ENCODE measurements at places on chromosomes 16 and 17. TPM values are rescaled to one million over a fixed set of nuclear protein-coding genes. Genes with fewer than 3 reads are reported as not detected.

DNA sequence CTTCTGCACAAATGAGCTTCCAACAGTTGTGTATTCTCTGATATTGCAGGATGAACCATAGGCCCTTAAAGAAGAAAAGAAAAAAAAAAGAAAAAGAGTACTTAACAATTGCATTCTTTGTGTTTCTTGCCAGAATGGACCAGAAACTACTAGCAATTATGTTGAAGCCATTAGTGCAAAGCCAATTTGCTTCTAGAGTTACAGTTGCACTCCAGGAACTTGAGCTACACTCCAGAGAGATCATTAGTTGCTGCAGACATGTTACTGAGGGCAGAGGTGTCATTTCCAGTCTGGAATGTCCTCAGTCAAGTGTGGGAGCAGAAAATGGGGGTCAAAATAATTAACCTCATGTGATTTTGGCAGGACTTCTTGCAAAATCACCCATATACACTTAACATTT lies 85.6 kb upstream of the CCL2 start:
- H3K27ac ChIP-seq: no peak overlapping the region
- no peak overlapping the region for H3K4me3 ChIP-seq
- H3K36me3 ChIP-seq: no peaks in the 10 kb centered on the region
- no peaks in the 10 kb centered on the region for H3K27me3 ChIP-seq
- H3K4me1 ChIP-seq: no peaks in the 10 kb centered on the region

Gene SKAP1
- total RNA-seq: not detected

GRCh38 chr16:6122401-6122800 lies 1024.8 kb upstream of the EEF2KMT start:
- no peaks in the 10 kb centered on the region for H3K36me3 ChIP-seq
- H3K27me3 ChIP-seq: no peaks in the 10 kb centered on the region

GRCh38 chr17:48627623-48628521 lies 1.7 kb upstream of the HOXB9 start:
- no peaks in the 10 kb centered on the region for H3K4me1 ChIP-seq
- H3K36me3 ChIP-seq: no peaks in the 10 kb centered on the region
- H3K4me3 ChIP-seq: no peak overlapping the region
- peaks cover 42% of the 10 kb centered on the region for H3K27me3 ChIP-seq
- H3K27ac ChIP-seq: no peak overlapping the region
- no peak for DNase-seq

GRCh38 chr16:20906341-20907255 lies 6.0 kb downstream of the LYRM1 start:
- H3K36me3 ChIP-seq: no peaks in the 10 kb centered on the region
- no peak overlapping the region for H3K4me3 ChIP-seq
- peak overlapping the region; percentile 79 for H3K27ac ChIP-seq
- no peak for DNase-seq

Gene ENPP7
- total RNA-seq: not detected

GRCh38 chr16:14529010-14529669 lies 100.9 kb downstream of the PARN start:
- peaks cover 21% of the 10 kb centered on the region for H3K4me1 ChIP-seq
- peak; percentile 82 for DNase-seq
- no peaks in the 10 kb centered on the region for H3K36me3 ChIP-seq
- no peaks in the 10 kb centered on the region for H3K27me3 ChIP-seq
- no peak overlapping the region for H3K4me3 ChIP-seq
- peak overlapping the region; percentile 2 for H3K27ac ChIP-seq

Gene GAS7
- total RNA-seq: 79.7 TPM

Gene SBK1
- 0.47 TPM for total RNA-seq

DNA sequence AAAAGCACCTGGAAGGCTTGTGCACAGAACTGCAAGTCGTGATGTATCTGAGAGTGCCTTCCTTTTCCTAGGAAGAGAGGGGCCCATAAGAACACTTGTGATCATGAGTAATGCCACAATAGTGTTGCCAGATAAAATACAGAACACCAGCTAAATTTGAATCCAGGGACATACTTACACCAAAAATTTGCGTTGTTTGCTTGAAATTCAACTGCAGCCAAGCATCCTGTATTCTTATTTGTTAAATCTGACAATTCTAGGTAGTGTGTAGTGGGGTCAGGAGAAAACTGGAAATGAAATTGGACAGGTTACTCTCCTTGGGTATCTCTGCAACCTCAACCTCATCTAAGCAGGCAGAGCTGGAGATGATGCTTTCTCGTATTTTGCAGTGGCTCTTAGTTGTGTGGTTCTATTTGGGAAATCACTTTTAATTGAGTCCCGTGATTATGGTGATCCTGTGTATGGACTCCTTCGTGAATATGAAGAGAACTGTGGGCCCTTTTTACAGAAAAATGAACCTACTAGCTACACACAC lies 12.0 kb downstream of the SLC35B1 start:
- H3K36me3 ChIP-seq: peaks cover 10% of the 10 kb centered on the region
- H3K27me3 ChIP-seq: no peaks in the 10 kb centered on the region
- H3K4me3 ChIP-seq: no peak overlapping the region
- no peak for DNase-seq
- no peak overlapping the region for H3K27ac ChIP-seq

- H3K27ac ChIP-seq: no peak overlapping the region
- DNase-seq: no peak
- no peaks in the 10 kb centered on the region for H3K36me3 ChIP-seq
- no peaks in the 10 kb centered on the region for H3K4me1 ChIP-seq
- no peaks in the 10 kb centered on the region for H3K27me3 ChIP-seq
Observed at GRCh38 chr17:67573987-67574657, 143.6 kb upstream of the NOL11 start.

DNA sequence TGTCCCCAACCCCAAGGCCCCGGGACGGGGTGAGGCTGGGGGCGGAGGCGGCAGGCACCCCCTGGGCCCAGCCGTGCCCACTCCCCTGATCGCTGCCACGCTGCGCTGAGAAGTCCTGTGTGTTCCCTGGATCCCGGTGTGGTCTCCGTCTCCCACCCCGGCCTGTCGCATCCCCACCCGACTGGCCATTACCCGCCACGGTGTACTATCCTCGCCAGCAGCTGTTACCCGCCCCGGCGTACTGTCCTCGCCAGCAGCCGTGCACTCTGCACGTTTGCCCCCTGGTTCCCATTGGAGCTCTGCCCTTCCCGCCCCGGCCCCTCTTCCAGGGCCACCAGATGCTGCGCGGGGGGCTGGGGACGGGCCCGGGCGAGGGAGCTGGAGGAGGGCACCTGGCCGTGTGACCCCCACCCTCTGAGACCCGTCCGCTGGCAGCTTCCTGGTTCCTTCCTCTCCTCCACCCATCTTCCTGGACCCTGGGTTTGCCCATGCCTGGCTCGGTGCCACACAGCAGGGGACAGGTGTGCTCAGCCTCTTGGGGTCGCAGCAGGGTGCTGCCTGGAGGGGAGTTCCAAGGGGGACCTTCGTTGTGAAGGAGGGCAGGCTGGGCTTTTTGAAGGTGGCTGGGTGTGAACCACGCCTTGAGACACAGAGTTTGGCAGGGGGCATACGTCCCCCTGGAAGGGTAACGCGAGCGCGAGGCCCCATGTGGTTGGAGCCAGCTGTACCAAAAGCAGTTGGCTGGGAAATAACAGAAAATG lies 19.7 kb downstream of the BAHCC1 start:
- no peaks in the 10 kb centered on the region for H3K27me3 ChIP-seq
- no peaks in the 10 kb centered on the region for H3K36me3 ChIP-seq
- no peak overlapping the region for H3K27ac ChIP-seq
- no peaks in the 10 kb centered on the region for H3K4me1 ChIP-seq
- DNase-seq: no peak

- no peaks in the 10 kb centered on the region for H3K27me3 ChIP-seq
- no peaks in the 10 kb centered on the region for H3K4me1 ChIP-seq
- H3K27ac ChIP-seq: no peak overlapping the region
Observed at GRCh38 chr16:76052725-76053124, 224.5 kb upstream of the CNTNAP4 start.
